ENCODE measurements at places on chromosomes 1 and 21. TPM values are rescaled to one million over a fixed set of nuclear protein-coding genes. Genes with fewer than 3 reads are reported as not detected.

Gene L1TD1
- 0.67 TPM for total RNA-seq

Gene KCNN3
- 7.6 TPM for total RNA-seq

Gene C1QC
- 353 TPM for total RNA-seq

GRCh38 chr1:224867715-224868114, 61.8 kb upstream of the DNAH14 start:
- DNase-seq: no peak

DNA sequence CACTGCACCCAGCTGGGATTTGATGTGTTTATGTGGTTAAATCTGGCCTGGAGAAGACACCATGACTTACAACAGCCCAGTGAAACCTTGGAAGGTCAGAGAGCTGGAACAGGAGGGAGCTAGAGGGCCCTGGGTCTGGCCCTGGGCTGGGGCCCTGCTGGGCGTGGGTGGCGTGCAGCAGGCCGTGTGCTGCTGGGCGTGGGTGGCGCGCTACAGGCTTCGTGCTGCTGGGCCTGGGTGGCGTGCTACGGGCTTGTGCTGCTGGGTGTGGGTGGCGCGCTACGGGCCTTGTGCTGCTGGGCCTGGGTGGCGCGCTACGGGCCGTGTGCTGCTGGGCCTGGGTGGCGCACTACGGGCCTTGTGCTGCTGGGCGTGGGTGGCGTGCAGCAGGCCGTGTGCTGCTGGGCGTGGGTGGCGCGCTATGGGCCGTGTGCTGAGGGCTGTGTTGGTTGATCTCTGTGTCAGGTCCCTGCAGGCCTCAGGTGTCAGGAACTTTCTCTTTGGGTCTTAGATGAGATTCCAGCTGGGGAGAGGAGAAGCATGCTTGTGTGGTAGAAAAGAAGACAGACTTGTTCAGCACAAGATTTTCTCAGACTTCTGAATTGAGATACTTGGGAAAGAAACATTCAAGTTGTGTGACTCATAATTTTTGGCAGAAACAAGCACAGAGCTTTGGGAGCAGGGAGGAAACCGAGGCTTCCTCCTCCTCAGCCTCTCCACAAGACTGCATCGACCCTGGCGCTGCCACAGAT, 66.0 kb downstream of the COL18A1 start:
- DNase-seq: no peak

- no peak for DNase-seq
Measured at GRCh38 chr1:174194461-174194860, 35.1 kb downstream of the RABGAP1L start.

DNA sequence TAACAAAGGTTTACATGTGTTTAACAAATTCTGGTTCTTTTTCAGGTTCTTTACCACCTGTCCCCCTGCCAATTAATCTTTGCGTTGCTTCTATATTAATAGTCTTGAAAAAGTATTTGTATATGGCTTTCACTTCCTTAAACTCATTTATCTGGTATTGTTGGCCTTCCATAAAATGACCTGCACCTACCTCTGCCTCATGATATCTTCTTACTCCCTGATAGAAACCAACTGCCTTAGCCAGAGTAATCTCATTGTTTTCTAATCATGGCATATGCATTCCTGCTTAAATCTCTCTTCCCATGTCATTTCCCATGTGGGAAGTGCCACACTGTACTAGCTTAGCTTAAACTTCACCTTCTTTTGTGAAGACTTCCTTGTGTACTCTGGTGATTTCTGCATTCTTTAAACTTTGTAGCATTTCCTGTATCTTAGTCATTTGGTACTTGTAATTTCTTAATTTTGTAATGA, 8.7 kb downstream of the SMG7 start:
- DNase-seq: no peak

GRCh38 chr1:4530166-4530785, 124.1 kb upstream of the AJAP1 start:
- DNase-seq: no peak
